GM03348 (cell line): ENCODE measurements at places on chromosomes 7 and 10.

GRCh38 chr10:50623663-50624412 is at the start of gene SGMS1:
Gene SGMS1, minus strand, starts transcription at chr10:50623956. Its CDS starts 279,842 bp downstream, at chr10:50344114.
- DNase-seq = peak; percentile 97

DNA sequence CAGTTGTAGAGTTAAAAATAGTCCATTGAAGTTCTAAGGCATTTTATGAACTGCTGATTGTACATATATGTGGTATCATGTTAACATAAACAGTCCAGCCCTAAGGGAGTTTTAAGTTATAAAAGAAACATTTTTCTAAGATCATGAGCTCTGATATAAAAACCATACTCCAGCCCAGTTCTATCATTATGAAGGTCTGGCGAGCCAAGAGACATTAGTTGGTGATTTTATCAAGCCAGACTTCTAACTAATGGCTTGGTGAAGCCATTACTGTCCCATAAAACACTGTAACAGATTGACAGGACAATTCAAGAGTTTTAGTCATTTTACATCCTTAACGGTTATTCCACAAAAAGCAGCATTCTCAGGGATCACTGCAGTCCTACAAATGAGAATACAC is 221.6 kb downstream of the RNLS start:
- no peak for DNase-seq

DNA sequence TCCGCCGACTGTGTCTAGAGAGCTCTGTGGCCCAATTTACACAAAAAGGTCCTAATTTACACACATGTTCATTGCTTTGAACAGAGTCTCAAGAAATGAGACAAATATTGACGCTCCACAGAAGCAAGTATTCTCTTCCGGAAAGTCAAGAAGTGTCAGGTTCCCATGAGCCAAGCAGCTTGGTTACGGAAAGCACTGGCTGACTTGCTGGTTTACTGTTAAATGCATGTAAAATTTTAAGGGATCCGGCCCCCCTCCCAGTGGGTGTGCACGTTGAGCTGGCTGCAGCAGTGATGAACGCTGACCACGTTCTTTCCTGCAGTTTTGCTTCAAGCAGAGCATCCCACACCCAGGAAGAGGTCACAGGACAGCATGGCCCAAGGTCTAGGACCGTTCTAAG is 76.8 kb downstream of the DIP2C start:
- DNase-seq = no peak

DNA sequence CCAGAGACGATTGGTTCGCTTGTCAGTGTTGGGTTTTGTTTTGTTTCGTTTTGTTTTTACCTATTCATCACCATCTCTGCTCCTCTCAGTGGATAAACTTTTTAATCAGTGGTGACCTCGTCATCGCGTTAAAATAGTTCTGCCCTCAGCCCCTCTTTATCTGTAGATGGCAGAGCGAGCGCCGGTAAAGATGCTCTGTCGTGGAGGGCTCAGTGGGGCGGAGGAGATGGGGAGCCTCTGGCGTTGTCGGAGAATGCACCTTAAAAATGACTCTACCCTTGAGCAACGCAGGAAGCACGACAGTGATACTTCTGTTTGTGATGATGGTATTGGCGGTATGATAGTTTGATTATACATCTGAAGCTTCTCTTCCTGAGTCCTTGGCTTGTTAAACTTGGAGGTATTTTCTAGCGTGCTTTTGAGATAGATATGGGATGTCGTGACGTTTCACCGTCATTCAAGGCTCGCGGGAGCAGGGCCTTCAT is 554 bp downstream of the CSGALNACT2 start:
- peak; percentile 47 for DNase-seq

DNA sequence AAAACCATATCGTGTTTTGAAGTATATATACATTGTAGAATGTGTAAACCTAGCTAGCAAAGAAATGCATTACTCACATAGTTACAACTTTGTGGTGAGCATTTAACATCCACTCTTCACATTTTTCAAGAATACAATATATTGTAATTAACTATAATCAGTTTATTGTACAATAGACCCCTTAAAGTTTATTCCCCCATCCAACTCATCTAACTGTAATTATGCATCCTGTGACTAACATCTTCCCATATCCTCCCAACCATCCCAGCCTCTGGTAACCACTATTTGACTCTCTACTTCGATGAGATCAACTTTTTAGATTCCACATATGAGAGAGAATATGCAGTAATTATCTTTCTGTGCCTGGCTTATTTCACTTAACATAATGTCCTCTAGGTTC is 526.4 kb downstream of the KIF20B start:
- DNase-seq = no peak

DNA sequence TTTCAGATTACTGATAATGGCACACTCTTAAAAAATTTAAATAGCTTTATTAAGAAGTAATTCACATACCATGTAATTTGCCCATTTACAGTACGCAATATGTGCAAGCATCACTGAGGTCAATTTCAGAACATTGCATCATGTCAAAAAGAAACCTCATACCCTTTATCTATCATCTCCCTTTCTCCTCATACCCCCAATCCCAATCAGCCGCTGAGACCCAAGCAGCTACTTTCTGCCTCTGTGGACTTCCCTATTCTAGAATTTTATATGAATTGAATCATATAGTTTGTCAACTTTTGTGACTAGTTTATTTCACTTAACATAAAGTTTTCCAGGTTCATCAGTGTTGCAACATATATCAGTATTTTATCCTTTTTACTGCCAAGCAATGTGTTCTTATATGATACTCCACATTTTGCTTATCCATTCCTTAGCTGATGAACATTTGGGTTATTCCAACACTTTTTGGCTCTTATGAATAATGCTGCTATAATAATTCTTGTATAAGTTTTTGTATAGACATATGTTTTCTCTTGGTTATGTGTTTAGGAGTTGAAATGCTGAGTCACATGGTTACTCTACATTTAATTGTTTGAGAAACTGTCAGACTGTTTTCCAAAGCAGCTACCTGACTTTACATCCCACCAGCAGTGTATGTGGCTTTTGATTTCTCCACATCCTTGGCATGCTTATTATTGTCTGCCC is 26.9 kb upstream of the TPK1 start:
- DNase-seq = no peak

DNA sequence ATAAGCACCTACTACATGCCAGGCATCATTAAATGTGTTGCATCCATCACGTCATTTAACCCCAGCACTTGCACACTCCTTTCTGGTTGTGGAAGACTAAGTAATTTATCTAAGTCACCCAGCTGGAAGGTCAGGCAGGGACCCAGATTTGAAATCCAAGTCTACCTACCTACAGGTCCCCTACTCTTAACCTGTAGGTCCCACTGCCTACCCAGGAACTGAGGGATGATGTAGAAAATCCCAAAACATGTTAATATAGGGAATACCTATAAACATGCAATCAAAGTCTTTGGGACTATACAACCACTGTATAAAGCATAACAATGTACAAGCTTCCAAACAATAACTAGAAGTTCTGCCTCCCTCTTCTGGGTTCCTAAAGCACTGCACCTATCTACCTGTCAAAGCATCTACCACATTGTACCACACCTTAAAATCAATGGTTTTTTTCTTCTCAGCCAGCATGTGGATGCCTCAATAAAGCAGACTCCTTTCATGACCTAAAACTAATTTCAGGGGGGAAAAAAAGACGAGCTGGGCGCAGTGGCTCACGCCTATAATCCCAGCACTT is 5.6 kb downstream of the IL6 start:
- no peak for DNase-seq

- DNase-seq = peak; percentile 41
These were observed 53.5 kb downstream of the SCIN start for GRCh38 chr7:12623885-12624498.

GRCh38 chr7:116621649-116622048 is 50.3 kb upstream of the MET start:
- no peak for DNase-seq

DNA sequence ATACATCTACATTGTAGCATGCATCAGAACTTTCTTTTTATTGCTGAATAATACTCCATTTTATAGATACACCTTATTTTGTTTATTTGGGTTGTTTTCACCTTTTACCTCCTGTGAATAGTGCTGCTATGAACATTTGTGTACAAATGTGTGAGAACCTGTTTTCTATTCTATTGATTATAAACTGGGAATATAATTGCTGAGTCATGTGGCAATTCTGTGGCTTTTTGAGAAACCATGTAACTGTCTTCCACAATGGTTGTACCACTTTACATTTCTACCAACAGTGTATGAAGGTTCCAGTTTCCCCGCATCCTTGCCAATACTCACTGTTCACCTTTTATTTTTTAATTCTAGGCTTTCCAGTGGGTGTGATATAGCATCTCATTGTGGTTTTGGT is 138.6 kb upstream of the MBL2 start:
- no peak for DNase-seq

DNA sequence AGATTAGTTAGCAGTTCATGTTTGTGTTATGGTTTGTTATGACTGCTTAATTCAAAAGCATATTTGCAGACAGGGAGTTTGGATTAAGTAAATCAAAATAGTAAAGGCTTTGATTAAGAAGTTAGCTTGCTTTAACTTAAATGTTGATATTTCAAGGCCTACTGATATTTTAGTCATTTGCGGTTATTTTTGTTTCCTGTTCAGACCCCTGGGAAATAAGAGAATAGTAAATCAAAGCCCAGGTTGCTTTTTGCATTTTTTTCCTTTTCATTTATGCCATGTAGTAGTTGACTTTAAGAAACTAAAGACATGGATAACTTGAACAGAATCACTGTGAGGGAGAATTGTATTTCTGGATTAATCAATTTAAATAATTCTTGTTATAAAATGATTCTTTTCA is 77.3 kb downstream of the HDAC9 start:
- no peak for DNase-seq

- peak; percentile 51 for DNase-seq
These were observed 98.3 kb upstream of the KCNIP2 start for GRCh38 chr10:101941871-101942270.

DNA sequence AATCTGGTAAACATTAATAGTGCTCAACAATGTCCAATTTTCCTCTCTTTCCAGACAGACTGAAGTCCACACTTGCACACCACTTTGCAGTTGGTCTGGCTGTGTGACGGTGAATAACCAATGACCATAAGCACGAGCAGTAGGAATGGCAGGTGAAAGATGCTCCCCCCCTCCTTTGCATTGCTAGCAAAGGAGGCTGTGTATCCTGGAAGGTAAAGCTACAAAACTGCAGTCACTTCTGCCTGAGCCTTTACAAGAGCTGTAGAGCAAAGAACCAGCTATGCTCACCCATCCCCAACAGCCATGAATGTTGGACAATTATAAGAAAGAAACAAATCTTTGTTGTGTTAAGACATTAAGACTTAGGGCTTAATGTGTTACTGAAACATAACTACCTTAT is 178.0 kb downstream of the IPMK start:
- DNase-seq = no peak

GRCh38 chr10:7036951-7037350 is 373.9 kb downstream of the SFMBT2 start:
- DNase-seq = no peak

DNA sequence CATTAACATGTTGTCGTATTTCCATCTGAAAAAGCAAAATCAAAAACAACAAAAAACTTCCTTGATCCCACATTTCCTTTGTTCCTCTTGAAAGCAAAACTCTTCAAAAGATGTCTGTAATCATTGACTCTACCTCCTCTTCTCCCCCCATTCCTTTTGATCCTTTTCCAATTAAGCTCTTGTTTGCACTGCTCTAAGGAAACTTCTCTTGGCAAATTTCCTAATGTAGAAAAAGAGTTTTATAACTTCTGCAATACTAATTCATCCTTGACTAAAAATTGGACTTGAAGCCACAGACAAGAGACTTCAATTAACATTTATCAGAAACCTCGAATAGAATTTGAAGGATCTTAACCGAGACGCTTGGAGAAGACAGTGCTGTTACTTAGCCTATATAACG is 317.1 kb upstream of the SEMA3C start:
- no peak for DNase-seq

GRCh38 chr7:7125963-7126362 is 56.4 kb upstream of the C1GALT1 start:
- DNase-seq = peak; percentile 16

DNA sequence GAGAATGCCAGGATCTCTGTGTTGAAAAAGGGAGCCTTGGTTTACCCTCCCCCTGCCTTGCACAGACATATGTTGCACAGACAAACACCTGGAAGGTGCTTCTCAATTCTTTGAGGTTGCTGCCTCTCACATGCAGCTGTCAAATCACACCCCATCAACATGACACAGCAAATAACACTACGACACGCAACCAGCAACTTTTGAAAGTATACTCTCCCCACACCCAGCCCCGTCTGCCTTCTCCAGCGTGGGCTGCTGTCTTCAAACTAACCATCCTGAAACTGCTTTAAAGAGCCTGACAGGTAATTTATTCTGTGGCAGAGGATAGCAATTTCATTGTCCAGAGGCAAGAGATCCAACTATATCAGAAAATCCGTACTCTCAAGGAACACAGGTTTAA is 136.1 kb downstream of the PLXNA4 start:
- no peak for DNase-seq

- DNase-seq = no peak
These were observed 205.8 kb upstream of the LYZL1 start for GRCh38 chr10:29083096-29083495.

DNA sequence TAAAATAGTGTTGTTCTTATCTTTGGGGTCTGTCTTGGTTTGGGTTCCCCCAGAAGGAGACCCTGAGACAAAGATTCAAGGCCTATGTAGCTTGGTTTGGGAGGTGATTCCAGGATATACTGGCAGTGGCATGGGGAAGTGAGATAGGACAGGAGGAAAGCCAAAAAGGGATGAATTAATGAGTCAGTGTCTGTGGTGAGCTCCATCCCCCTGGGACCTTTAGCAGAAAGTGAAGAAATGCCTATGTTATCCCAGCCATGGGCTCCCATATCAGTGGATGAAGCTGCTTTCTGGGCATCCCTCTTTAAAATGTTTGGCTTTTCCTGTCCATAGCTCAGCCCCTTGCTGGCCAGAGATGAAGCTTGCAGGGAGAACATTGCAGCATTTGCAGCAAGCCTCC is 217.0 kb upstream of the CTBP2 start:
- peak; percentile 24 for DNase-seq

DNA sequence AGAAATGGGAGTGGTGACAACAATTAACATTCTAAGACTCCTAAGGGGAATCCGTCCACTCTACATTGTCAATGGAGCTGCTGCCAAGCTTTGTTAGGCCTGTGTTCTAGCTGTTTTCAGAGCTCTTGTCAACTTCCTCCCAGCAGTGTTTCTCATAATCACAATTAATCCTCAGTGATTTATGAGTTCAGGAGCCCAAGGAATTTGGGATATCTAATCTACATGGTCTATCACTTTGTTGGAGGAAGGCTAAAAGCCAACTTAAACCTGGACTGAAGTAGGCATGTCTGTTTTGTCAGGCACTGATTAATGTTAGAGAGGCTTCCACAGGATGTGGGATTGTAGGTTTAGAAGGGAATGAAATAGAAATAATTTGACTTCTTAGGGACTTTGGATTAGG is 10.2 kb upstream of the OR2F2 start:
- no peak for DNase-seq

DNA sequence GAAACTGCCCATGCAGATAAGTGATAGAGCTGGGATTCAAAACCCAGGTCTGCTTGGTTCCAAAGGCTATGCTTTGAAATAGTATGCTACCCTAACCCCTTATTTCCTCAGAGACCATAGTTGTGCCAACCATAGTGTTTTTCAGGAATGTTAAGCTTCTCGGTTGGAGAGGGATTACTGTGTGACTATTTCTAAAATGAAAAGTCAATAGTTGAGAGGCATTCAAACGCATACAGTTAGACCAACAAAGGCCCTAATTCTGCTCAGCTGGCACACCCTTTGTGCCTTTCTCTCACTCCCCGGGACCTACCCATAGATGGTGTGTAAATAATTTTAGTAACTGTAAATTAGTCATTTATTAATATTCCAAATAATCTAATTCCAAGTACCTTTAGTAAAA is 64.6 kb upstream of the RNF148 start:
- no peak for DNase-seq

GRCh38 chr7:73341877-73342276 is 13.9 kb downstream of the FKBP6 start:
- DNase-seq = peak; percentile 62
